NAMALWA (cell line): ENCODE measurements at places on chromosomes 6 and 20.

DNA sequence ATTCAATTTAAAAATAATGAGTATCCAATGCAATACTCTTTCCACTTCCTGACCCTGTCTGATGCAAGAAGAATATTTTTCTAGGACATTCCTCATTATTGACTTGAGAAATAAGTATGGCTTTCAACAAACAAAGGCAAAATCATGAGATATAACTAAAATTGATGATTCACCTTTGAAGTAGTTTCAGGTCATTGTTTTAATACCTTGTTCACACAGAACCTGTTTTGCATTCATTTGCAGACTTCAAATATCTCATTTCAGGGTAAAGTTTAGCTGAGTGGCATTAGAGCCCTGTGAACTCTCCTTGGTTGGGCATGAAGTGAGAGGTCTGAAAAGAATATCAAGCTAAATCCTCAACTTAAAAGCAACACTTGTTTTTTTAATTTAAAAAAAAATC is 309.2 kb downstream of the NRN1 start:
- DNase-seq = no peak

- no peak for DNase-seq
Measured at GRCh38 chr6:47729019-47729418, 30.6 kb downstream of the ADGRF4 start.

DNA sequence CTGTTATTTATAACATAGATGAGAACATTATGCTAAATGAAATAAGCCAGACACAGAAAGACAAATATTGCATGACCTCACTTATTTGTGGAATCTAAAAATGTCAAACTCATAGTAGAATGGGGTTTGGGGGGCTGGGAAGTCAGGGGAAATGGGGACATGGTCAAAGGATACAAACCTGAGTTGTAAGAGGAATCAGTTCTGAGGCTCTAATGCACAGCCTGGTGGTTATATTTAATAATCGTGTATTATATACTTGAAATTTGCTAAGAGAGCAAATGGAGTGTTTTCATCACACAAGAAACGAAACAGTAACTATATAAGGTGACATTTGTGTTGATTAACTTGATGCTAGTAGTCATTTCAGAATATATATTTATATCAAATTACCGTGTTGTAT is 40.8 kb upstream of the GFOD1 start:
- peak; percentile 51 for DNase-seq

DNA sequence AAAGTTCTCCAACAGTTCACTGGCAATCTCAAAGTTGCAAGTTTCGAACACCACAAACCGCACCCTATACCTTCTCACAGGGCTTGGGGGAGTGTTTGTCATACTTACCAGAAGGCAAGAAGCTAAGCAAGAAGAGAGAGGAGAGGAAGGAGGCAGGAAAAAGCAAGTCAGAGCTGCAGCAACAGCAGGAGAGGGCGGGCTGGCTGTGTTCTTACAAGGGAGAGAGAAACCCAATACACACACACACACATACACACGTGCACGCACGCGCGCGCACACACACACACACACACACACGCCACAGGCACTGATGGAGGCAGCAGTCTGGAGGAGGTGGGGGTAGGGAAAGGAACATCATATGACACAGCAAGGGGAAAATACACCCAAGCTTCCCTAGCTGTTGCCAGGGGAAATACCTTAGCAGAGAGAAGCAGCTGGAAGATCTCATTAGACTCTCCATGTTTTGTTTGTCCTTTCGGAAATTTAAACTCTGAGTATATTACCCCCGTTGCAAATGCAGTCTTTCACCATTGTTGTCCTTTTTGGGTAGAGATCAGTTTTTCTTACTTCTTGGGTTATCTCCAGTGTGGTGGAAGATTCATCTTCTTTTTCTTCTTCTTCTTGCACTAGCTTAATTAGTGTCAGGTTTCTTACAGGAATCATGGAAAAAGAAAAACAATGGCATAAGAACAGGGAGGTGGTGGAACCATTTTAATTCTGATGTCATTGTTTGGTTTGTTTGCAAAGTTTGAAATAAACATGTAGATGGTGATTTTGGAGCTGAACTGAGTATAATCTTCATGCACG is at the start of gene TXLNB:
Gene TXLNB, minus strand, starts transcription at position 186 of the 807 bp plus-strand sequence. CDS start 3,099 bp downstream, outside the sequence.
- DNase-seq = peak; percentile 84

DNA sequence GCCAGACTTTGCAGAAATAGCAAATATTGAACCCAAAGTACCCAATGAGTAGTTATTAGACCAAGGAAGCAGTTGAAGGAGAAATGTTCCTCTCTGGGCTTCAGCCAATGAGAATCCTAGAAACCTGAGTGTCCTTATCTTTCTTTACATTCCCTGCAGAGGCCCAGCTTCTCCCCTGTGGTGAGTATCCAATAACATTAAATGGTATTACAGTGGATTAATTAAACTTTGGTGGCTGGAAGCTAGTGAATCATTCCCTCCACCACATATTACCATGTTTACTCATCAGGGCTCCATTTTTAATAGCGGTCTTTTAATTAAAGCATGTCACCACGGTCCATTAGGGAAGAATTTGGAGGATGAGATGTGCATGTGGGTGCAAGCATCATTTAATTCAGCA is 74.0 kb downstream of the UNC5CL start:
- no peak for DNase-seq

- DNase-seq = peak; percentile 96
Measured at GRCh38 chr6:33075568-33076405, at the start of gene HLA-DPB1. TSS of gene HLA-DPB1 (plus strand) at chr6:33075990. CDS start at chr6:33076042, 52 bp downstream.

GRCh38 chr6:16648003-16648402 is 113.3 kb downstream of the ATXN1 start:
- DNase-seq = no peak

DNA sequence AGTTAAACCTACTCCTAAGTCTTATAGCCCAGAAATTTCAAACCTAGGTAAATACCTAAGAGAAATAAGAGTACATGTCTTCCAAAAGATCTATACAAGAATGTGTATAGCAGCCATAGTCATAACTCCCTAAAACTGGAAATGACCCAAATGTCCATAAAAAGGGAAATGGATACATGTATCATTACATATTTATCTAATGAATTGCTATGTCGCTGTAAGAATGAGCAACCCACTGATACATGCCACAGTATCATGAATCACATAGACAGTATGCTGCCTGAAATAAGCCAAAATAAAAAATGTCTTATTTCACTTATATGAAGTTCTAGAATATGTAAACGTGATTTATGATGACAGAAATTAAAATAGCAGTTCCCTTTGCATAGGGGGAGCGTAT is 679.5 kb downstream of the MAFB start:
- no peak for DNase-seq

DNA sequence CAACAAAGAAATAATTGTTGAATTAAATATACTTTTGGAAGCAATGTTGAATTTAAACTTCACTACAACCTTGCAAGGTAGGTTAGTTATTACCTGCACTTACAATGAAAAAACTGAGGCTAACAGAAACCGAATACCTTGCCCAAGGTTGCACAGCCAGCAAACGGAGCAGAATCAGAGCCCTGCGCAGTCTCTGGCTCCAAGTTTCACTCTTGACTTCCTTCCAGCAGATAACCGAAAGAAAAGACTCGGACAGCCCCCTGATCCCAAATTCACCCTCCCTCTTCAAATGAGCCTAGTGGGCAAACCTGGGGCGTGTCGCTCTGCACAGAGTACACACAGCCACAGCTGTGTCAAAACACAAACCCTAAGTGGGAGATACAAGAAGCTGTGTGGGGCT is 72.1 kb upstream of the FOXQ1 start:
- DNase-seq = no peak

DNA sequence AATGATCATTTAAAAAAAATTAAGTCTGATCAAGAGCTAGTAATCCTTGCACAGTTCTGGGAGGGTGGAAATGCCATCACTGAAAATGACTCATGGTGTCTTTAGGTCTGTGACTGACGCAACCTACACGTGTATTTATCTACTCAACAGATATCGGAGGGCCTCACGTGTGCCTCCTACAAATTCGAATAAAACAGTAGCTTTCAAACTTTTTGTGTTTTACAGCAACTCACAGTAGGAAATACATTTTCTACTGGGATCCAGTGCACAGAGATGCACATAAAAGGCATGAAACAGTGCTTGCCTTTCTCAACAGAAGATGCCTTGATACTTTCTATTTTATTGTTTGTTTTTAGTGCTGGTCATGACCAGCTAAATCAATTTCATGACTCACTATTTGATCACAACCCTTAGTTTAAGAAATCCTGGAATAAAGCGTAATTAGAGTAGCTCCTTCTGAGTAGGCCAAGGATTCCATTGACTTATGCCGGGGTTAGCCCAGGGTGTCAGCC is 210.0 kb upstream of the SNX9 start:
- DNase-seq = no peak

DNA sequence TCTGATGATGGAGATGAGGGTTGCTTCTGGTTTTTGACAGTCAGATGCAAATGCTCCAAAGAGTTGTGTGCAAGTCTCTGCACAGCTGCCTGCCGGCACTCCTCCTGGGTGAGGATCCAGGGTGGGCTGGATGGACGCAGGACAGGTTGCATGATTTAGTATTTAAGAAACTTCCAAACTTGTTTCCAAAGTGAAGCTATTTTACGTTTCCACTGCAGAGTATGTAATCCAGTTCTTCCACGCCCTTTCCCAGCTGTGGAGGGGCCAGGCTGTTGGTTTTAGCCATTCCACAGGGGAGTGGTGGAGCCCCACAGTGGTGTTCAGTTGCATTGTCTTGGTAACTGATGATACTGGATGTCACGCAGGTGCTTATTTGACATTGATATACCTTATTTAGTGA is 157.3 kb downstream of the THBS2 start:
- DNase-seq = no peak

GRCh38 chr20:63291811-63292210 is 1.2 kb upstream of the COL20A1 start:
- no peak for DNase-seq

DNA sequence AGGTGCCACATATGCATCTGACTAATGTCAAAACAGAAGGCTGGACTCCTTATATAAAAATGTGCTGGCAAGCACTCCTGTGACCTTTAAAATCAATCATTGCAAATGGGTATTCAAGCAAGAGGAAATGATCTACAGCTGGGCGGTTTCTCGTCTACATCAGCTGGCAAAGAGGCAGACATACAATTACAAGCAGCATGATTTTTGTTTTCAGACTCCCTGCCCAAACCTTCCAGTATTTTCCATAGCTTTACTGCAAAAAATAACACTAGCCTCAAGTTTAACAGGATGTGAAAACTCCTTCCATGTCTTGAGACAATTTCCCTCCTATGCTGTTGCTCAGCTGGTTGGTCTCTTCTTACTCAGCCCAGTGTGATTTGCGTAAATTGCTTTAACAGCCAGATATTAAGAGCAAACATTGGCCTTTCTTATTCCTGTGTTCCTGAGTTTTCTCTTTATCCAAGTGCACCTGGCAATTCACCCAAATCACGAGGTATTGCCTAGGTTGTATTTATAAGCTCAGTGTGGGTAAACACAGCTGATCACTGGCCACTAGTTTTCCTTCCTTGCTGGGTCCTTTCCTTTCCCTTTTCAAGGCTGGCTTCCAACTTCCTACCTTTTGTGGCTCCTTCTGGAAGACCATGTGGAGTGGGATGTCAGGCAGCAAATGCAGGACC is 130.4 kb downstream of the MOXD1 start:
- peak; percentile 49 for DNase-seq

DNA sequence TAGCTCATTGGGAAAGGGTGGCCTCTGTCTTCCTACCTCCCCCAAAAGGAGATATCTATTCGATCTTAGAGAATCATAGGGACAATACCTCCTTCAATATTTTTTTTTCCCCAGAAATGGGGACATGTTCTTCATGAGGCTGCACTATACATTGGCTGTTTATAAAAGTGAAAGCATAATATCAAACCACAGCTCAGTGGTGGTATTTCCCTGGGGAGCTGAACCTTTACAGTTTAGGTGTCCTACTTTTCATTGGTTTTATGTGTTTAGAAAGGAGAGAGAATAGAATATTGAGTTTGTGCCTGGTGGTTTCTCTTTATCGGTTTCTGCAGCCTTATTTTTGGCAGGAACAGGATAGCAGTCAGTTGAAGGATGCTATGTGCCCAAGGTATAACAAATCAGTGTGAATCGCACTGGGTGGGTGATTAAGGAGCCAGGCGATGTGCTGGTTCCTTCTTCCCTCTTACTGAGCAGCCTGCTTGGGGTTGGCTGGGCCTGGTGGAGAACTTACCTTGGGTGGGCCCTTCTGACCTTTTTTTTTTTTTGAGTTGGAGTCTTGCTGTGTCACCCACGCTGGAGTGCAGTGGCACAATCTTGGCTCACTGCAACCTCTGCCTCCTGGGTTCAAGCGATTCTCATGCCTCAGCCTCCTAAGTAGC is 25.2 kb downstream of the UST start:
- DNase-seq = no peak

DNA sequence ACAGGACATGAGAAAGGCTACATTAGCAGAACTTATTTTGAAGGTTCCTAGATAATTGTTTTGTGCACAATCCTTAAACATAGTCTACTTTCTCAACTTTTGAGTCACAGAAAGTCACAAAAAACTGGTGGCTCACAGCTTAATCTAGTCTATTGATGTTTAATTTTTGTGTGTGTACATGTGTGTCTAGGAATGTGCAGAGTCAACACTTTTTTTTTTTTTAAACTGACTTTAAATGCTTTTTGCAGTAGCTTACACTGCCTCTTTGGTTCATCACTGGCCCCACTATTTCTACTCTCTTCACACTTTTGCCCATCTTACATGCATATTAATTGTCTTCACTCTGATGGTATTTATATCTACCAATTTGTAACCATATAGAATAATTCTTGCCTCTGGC is 566.9 kb downstream of the BCKDHB start:
- DNase-seq = no peak

GRCh38 chr6:24397631-24398030 is 5.1 kb upstream of the MRS2 start:
- DNase-seq = no peak

DNA sequence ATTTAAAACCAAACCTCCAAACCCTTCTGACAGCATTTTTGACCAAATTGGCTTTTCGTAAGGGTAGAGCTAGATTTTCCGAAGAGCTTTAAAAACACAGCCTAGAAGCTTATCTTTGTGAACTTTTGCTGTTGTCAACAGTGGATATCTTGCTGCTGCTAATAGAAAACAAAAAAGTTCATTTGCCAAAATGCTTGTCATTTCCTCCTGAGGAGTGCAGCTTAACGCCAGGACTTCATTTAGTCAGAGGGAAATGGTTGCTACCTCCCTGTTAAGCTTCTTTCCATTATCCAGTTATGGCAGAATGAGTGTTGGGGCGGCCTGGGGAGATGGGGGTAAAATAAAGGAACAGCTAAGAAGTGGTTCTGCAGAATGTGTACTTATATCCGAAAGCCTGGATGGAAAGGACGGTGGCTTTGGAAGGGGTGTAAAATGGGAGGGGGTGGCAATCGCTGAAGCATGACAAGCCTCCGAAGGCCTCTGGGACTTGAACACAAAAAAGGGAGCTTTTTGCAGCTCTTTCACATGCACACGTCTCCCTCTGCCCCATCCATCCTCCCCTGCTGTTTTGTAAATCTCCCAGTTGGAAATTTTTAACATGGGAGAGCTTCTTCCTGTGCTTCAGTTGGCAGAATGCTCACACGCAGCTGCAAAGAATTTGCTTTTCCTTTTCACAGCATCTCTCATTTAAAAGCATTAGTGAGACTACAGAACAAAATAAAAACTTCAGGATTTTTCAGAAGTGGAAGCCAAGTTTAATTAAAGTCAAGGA is 22.5 kb downstream of the JARID2 start:
- no peak for DNase-seq
